ENCODE measurements at places on chromosomes 2 and 18.

- DNase-seq: no peak
Observed at GRCh38 chr2:185628985-185629384, 109.6 kb upstream of the FSIP2 start.

DNA sequence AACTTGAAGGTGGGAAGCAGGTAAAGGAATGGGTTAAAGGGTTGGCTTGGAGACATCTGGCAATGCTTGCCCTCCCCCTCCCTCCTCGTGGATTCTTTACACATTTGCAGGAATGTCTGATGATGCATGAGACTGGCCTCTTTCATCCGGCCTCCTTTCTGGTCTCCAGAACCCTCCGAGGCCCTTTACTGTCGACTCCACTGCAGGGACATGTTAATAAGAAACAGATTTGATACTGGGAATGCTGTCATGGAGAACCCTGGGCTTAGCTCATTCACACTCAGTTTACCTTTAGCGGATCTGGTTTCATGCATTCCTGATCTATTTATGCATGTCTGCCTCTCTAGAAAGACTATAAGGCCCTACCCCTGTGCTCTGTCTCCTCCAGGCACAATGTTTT is 238.7 kb downstream of the TGIF1 start:
- DNase-seq: no peak

- DNase-seq: no peak
Observed at GRCh38 chr2:179354296-179354695, 89.7 kb upstream of the SESTD1 start.

DNA sequence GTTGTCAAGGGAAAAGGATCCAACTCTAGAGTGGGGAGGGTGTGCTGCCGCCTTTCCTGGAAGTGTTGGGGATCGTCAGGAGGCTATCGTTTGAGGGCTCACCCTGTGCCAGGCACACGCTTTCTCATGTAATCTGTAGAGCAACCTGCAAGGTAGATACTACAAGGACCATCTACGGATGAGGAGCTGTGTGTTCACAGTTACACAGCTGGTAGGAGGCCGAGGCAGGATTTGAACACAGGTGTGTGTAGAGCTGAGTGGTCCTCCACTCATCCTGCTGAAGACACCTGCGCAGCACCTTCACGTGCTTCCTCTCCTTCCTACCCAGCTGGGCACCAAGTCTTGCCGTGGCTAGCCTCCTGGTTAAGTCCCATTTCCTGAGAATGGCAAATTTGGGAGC is 68.3 kb downstream of the MARCO start:
- DNase-seq: no peak

GRCh38 chr2:197996583-197996982 is 192.2 kb downstream of the PLCL1 start:
- no peak for DNase-seq

DNA sequence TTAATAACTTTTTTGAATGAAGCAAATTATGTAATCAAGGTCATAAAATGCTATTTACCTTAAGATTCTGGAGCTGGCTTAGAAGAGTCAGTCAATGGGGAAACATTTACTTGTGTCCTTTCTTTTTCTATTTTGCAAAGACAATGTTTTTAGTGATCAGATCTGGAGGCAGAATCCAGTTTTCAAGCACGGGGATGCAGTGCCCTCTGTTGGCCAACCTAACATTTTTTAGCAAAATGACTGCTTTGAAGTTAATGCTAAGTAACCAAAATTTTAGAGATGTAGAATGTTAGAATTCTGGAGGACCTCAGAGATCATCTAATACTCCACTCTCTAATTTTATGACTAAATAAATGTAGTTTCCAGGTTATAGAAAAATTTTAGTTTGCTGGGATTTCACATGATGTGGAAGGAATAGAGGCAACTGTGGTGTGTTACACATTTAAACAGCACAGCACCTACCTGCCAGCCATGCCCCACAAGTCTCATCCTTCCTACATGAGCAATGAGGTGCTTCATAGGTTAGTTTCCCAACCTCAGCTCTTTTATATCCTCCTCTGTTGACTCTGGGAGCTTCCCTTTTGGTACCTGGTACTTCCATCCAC is 23.6 kb upstream of the SLC9A4 start:
- peak; percentile 45 for DNase-seq

GRCh38 chr2:43637030-43637803 is at the start of gene PLEKHH2:
Gene PLEKHH2, plus strand, starts transcription at chr2:43637260. Its CDS starts 7,414 bp downstream, at chr2:43644674.
- DNase-seq: peak; percentile 73

DNA sequence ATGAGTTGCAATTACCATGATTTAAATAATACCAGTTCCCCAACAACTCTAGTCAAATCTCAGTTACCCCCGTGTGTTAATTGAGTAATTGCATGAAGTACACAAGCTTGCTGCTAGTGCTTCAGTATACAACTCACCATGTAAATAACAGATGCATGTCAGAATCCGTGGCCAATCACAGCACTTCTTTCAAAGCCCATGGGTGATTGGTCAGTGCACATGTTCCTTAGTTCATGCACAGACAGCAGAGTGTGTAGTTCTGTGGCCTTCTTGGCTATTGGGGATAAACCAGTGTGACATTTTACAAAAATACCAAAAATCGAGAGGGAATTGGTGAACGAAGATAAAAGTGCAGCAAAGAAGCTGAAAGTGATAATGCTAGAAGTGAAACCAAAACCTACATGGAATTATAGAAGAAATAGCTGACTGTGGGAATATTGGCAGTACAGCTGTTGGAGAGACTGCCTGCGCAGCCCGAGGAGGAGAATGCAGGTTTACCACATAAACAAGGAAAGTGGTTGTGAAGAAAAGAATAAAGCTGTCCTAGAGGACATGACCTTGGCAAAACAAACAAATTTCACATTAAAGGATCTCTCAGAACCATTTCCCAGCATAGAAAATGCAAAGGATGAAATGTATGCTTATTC is 59.4 kb downstream of the NEDD4L start:
- DNase-seq: no peak

DNA sequence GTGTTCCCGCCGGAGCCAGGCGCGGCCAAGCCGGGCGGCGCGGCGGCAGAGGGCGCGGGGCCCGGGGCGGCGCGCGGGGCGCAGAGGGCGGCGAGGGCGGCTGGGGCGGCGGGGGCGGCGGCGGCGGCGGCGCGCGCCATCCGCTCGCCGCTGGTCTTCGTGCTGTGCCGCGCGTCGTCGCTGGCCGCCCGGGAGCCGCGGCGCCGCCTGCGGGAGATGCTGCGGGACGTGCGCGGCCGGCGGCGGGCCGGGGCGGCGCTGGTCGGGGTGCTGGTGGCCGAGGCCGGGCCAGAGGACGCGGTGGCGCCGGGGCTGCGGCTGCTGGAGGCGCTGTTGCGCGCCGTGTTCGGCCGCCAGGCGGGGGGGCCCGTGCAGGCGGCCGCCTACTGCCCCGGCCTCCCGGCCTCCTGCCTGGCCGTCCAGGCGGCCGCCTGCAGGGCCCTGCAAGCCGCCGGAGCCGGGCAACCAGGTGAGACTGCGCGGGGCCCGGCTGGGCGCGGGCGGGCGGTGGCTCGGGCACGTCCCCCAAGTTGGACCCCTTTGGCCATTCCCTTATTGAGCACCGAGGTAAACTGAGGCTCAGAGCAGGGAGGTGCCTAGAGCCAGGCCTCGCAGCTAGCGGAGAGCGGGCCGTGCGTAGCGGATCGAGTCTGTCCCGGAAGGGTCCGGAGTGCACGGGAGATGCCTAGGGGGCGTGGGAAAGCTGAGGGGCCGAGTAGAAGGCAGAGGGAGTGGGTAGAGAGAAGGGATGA is 584 bp downstream of the C2orf72 start:
- DNase-seq: no peak

DNA sequence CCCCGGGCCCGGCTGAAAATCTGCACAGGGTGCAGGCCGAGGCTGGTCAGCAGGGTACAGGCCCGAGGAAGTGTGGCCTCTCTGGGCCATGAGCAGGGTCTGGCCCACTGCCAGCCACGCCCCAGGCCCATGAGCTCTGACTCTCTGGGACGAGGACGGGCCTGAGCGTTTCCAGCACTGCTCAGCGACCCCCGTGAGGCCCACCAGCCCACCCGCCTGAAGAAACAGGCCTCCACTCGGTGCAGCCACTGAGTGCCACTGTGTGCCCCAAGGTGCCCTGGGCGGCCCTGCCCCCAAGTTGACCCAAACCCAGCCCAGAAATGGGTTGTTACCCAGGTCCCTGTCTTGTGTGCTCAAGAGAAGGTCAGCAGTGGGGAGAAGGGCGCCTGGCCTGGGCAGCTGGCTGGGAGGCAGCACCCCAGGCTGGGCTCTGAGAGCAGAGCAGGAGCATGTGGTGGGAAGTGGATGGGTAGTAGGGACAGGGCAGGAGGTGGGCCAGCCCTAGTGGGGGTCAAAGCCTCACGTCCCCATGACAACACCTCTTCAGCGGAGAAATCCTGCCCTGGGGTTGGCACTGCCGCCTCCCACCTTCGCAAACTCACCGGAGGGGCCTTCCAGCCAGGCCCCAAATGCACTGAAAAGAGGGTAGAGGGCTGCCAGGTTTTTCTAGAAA is 2.1 kb upstream of the SNED1 start:
- DNase-seq: no peak

DNA sequence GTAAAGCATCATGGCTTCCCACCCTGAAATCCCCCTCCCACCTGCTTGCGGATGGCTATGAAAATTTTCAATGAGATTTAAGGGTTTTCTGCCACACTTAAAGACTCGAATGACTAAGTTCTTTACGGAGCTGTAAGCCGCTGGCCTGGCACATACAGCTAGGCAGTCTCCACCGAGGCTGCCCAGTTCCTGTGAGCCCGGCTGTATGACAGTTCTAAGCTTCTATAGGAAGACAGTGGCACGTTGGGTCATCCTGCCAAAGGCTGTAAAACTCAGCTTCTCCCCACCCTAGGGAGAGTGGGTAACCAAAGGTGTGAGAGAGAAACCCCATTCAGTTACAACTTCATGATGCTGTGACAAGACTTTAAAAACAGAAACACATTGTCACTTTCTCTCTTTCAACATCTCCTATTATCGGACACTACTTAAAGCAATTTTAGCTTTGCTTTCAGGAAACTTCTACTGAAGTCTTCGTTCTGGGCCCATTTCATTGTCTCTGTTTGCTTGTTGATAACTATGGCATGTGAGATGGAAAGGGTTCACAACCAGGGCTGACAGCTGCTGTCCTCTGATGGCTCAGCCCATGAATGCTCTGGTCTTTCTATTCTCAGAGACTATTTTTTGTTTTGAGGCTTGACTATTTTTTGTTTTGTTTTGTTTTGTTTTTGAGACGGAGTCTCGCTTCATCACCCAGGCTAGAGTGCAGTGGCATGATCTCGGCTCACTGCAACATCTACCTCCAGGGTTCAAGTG is 7.1 kb downstream of the CASP8 start:
- no peak for DNase-seq

- DNase-seq: no peak
Observed at GRCh38 chr2:189582809-189583192, 2.2 kb upstream of the SLC40A1 start.

DNA sequence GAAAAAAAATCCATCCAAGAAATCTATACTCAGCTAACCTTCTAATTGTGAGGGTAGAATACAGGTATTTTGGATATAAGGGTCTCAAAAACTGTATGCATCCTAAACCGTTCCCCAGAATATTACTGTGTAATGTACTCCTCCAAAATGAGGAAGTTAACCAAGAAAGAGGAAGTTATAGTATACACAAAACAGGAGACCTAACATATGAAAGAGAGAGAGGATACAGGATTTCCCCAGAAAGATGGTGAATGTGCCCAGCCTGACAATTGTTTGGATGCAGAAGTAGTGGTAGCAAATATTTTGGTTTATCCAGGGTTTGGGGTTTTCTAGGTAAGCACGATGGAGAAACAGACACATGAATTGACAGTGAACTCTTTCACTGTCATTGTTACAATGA is 50.6 kb downstream of the GALNT3 start:
- no peak for DNase-seq

DNA sequence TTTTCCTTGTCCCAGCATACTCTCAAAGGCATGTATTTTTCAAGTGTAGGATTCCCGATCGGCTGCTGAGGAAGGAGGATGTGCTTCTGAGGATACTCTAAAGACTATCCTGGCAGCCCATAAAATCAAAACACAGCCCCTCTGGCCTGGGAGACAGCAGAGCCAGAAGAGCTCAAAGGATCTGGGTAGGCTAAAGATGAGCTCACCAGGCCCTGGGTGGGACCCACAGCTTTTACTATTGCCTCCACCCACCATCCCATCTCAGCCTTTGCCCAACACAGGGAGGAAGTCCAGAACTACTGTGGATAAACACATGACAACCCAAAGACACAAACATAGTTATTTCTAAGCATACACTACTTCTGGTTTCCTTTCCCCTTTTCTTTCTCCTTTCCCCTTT is 79.1 kb upstream of the ZFP36L2 start:
- no peak for DNase-seq

DNA sequence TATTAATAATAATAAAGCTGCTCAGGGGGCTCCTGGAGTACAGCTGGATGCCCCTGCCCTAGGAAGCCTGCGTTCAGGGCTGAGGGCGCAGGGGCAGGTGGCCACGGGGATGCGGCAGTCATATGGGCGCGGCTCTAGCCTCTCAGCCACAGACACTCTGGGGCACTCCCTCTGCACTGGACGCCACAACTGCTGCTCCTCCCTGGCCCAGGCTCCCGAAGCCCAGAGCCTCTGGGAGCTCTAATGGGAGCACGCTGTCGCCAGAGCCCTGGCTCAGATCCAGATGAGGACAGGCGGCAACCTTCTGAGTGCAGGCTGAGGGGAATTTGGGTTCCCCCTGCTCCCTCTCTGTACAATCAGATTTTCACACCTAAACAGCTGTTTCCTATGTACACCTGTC is 93.6 kb downstream of the MTCL1 start:
- DNase-seq: no peak

GRCh38 chr2:240572141-240573031 is 4.1 kb downstream of the RNPEPL1 start:
- no peak for DNase-seq

DNA sequence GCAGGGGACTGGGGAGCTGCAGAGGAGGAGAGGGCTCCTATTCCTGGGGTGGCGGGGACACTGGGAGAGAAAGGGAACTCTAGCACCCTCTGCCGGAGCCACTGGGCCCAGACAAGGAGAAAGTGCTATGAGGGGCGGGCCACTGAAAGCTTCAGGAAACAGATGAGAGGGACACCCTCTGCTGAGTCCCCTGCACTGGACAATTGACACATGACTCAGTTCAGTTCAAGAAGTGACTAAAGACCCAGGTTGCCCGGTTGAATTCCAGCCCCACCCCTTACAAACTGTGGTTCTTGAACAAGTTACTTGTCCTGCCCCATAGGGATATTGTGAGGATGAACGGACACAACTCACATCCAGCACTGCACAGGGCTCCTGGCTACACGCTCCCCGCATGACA is 5.0 kb downstream of the RUFY4 start:
- no peak for DNase-seq

DNA sequence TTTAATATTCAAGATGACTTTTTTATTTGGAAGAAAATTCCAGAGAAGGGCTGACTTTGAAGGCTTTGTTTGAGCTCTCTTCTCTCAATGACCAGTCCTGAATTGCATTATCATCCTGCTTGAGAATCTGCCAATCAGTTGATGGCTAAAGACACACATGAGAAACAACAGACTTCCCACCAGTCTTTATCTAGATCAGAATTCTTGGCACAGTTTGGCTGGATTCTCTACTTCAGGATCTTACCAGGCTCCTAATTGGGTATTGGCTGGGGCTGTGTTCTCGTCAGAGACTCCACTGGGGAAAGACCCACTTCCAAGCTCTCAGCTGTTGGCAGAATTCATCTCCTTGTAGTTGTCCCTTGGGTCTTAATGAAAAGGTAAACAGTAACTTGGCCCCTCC is 86.0 kb downstream of the WDSUB1 start:
- no peak for DNase-seq
